ENCODE measurements at places on chromosomes 16 and 17.

DNA sequence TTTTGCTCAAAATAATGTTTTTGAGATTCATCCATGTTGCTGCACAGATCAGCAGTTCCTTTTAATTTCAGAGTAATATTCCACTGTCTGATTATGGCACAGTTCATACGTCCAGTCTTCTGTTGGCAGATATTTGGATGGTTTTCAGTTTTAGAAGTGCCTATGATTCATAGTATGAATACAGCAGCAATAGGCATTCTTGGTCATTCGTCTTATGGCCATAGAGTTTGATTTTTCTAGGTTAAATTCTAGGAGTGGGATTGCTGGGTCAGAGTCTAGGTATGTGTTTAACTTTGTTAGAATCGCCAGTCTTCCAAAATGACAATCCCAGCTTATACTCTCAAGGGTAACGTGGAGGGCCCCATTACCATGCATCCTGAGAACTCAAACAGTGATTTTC lies 11.5 kb upstream of the IL34 start:
- no peak for DNase-seq

DNA sequence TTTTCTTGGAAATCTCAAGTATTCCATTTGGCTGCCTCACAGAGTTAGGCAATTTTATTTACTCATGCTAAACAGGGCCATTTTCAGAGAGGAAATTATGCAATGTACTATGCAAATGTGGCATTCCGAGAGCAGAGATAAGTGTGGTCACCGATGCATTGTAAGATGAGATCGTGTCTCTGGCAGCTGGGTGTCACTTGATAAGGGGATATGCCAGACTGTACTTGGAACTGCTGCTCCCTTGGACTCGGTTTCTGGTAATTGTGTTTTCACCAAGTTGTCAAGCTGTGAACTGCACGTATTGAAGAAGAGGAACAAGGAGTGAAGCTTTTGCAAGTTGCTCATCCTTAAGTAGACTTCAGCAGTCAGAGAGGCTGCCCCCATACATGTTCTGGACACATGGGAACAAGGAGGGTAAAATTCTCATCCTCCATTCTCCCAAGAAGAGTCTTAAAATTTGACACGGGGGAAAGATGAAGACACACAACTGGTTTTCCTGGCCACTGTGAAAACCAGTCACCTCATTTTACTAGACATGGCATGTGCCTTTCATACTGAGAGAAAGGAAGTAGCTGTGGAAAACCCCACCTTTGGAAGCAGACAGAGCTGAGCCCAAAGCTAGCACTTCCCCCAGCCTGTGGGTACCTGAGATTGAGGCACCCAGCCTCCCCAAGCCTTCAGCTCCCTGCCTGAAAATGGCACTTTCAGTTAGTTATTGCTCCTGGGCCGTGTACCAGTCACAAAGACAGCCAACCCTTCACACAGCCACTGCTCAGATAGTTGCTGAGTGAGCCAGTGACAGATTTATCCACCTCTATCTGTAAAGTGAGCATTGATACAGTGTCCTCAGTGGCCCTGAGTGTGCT lies 150.7 kb downstream of the SOCS1 start:
- DNase-seq, result no peak

DNA sequence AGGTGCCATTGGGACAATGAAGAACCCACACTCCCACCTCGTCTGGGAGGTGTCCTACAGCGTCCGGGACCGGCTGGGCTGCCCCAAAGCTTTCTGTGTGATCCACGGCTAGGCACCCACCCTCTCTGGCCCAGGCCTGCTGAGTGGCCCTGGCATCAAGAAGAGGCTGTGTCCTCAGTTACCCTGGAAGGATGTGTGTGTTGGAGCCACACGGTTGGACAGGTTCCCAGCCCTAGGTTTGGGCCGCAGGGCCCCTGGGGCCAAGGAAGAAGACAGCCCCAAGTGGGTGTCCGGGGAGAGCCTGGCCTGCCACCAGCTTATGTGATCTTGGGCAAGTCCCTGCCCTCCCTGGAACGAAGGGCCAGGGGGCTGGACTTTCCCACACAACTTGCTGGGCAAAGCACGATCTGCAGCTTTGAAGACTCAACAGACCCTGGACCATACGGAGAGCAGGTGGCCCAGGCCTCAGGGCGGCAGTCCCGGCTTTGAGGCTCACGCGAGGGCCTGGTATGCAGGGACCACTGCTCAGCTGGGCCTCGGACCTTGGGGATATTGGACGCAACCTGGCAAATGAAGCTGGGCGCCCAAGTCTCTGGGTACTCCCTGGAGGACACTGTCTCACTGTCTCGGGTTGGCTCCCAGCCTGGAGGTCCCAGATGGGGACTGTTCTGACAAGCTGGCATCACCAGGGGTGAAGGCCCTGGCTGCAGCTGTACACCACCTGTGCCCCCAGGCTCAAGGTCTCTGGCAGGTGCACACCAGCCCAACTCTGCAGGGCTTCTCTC lies 17.5 kb downstream of the MYBBP1A start:
- no peak for DNase-seq

- DNase-seq, result no peak
These were observed 1.8 kb upstream of the ADGRG1 start for GRCh38 chr16:57626420-57627170.

GRCh38 chr16:86292171-86292775 lies 218.1 kb upstream of the FOXF1 start:
- no peak for DNase-seq

DNA sequence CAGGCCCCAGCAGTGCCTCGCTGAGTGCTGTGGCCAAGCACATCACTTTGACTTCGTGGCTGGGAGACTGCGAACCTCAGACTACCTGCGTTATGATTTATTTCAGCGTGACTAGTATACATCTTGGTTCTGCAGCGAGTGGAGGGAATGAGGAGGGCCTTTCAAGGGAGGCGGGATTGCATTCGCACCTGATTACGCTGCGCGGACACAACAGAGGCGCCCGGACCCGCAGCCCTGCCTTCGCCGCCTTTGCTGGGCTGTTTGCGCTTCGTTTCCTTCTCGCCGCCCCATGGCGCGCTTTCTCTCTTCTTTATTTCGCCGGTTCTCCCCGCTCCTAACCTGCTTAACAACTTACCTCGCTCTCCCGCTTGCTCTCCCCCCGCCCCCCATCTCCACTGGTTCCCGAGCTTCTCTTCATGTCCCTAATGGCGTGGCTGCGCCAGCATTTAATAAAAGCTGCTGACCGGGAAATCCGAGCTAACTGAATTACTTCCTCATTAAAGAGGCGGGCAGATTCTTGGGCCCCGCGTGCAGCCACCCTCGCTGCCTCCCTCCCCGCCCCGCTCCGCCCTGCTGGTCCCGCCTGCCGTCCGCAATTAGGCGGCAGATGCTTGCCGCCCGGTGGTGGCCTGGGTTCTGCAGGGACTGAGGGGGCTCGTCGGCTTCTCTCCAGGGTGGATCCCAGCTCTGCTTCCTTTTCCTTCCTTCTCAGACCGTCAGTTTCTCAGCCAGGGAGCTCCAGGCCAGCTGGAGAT lies 257.6 kb upstream of the SDK2 start:
- DNase-seq, result peak; percentile 74

DNA sequence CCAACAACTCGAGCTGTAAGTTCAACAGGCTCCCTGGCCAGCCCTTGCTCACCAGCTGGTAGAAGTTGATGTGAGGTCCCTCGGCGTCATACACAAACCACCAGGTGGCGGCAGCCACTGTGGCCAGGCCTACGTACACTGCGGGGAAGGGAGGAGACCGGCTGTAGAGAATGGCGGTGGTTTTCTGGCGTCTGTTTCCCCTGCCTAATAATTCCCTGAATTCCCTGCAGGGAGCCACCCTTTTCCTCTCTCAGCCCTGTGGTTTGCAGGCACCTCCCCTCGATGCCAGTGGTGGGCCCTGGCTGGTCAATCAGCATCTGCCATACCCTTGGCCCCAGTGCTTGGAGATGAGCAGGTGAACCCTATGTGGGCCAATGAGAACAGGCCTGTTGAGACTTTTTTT lies 18.9 kb upstream of the P2RX1 start:
- DNase-seq, result no peak

- no peak for DNase-seq
These were observed 76.6 kb downstream of the STX8 start for GRCh38 chr17:9499041-9499440.

GRCh38 chr16:28930652-28931051 lies 1.1 kb upstream of the CD19 start:
- DNase-seq, result no peak
